DND-41 (cell line): ENCODE measurements at places on chromosomes 7 and 10.

DNA sequence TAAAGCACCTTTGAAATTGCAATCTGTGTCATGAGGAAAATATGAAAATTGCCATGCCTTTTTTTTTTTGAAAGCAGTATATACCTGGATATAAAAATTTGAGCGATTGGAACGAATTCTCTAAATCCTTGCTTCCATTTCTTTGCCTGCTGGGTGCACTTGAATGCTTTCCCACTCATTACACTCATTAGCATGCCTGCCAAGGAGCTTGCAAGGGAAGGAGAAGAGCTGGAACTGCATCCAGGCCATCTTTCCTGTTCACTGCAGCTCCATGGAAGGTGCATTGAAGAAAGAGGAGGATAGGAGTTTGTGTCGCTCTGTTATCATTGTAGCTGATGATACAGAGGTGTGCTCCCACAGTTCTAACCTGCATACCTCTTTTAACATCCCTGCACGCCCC, 102.4 kb upstream of the GJD4 start:
- DNase-seq: no peak

GRCh38 chr10:84348447-84348846, 20.1 kb downstream of the CCSER2 start:
- no peak for DNase-seq

GRCh38 chr7:45580053-45580872, 6.1 kb downstream of the ADCY1 start:
- no peak for DNase-seq

DNA sequence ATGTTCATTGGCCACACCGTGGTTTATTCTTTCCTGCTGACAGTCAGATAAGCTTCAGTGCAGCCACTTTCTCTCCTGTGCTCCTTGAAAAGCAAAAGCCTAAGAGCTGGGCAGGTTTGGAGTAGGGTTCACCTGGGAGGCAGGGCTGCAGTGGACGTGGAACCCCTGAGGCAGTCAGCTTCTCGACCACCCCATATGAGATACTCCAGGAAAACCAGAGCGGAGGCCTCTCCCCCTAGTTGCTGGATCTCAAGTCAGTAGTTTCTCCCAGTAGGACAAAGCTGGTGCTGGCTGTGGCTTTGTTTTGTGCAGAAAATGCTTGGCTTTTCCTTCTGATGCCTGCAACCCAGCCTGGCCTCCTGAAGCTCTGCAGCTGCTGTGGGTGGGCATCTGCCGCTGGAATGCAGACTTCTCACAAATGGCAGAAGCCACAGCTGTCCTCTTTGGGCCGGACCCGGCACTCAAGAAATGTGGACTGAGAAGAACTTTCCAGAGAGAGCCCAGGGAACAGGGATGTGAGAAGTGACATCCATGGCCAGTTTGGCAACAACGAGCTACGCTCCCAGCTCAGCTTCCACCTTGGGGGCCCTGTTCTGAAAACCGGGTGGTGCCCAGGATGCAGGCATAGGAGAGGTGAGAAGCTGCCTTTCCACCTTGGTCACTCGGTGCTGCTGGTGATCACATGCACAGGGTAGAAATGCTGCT, 276.6 kb upstream of the TCERG1L start:
- DNase-seq: no peak

DNA sequence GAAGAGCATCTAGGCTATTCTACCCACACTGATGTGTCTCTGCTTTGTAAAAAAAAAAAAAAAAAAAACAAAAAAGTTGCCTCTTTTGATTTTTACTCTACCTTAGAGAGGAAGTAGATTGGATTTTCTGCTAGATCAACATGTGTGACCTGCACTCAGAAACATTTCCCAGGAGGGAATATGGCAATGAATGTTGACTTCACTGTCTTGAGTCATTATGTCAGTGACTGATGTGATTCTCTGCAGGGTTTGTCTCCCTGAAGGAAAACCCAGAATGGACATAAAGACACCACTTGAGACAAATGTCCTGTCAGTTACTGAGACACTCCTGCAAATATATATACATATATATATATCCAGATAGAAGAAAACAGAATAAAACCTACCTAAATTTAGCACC, 370.3 kb downstream of the BMPER start:
- no peak for DNase-seq

DNA sequence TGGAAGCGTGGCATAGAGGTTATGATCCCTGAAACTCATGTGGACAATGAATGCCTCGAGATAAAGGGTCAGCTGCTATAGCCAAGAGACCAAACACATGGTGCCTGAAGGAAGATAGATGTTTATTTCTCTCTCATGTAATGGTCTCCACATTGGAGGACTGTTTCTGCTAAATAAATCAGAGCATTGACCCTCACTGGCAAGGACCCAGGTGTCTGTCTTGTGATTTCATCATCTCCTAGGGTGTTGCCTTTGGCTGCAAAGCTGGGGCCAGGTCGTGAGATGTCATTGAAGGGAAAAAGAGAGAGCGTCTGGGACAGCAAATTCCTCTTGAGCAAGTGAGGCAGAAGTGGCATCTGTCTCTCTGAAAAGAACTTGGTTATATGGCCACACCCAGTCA, 64.6 kb downstream of the JCAD start:
- DNase-seq: no peak

GRCh38 chr10:44982496-44982895, 3.9 kb upstream of the DEPP1 start:
- DNase-seq: no peak

DNA sequence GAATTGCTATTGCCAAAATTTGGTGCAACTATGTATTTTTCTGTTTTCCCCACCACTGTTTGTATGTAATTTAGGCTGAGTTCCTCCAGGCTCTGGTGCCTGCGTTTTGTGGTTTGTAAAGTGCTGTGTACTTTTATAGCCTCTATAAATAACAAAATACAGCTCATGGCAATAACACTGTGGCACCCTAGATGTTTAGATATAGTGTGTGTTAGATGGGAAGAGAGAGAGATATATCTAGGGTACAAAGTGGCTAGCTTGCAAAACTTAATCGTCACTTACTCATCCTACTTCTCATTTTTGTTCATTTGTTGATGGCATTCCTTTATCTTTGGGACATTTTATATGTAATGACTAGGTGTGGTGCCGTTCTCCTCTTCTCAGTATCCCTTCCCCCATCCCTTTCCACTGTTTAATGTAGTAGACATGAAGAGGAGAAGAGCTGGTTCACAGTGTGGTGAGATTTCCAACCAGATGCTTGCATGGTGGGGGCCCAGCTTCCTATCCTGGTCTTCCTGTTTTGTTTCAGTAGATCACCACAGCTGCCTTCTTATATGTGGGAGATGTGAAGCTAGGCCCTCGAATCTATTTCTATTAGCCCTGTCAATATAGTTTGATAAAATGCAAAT, 115.0 kb downstream of the SND1 start:
- DNase-seq: no peak

GRCh38 chr10:125984346-125984745, 88.0 kb downstream of the FANK1 start:
- no peak for DNase-seq

DNA sequence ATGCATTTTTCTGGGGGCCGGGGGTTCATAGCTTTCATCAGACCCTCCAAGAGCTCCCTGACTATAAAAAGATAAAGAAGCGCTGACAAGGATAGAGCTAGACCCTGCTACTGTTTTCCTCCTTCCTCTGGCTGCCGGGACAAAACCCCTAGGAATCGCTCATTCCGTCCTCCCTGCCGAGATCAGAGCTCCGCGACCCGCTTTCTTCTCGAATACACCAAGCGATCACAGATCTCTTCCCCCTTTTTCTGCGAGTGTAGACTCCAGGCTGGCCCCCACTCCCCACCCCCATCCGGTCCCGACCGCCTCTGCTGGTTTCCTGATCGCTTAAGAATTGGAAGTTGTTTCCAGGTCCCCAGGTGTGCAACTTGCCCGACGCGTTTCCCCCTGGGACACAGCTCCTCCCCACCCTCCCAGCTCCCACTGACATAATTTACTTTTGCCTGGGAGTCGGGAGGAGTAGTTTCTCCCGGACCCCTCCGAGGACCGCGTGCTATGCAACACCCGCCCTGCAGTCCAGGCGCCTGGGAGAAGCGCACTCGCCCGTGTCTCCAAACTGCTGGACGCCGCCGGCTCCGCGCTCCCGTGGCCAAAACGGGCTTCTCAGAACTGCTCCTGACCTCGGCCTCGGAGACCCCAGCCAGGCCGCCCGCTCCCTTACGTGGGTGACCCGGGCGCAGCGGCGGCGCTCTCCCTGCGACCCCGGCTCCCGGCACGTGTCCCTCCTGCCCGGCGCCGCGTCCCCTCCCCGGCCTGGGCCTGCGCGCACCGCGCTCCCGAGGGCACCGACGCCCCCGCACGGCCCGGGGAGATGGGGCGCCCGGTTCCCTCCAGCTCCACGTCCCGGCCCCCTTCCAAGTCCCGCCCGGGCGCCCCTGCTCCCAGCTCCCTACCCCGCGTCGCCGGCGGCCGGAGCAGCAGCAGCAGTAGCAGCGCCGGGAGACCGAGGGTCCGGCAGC, 552 bp downstream of the IL15RA start:
- DNase-seq: peak; percentile 62

DNA sequence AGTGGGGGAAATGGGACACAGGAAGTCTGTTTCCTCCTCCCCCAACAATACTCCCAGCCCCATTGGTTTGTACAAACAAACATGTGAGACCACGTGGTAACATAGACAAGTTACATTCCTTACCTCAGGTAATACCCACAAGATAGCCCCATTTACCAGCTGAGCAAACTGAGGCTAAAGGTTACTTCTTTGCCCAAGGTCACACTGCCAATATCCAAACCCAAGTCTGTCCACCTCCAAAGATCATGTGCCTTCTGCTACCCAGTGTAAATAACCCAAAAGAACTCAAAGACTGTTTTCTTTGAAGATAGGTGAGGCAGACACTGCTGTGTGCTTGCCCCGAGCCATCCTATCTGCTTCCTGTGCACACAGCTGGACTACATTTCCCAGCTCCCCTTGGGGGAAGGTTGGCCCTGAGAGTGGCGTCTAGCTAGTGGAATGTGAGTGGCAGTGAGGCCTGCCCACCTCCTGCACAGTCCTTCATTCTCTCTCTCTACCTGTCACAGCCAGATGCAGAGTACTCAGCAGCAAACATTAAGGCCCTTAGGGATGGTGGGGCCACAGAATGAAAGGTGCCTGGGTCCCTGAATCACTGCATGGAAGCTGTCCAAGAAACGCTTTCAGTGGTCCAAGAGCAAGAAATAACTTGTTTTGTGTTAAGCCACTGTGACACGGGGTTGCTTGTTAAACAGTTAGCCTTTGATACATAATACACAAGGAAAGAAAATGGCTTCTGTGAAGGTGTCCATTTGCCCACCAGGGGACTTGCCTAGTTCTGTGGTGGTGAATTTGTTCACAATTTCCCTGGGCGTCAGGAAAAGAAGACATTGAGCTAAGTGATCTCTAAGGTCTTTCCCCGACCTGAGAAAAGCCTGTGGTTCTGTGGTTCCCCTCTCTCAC, 257.7 kb upstream of the NFE2L3 start:
- peak; percentile 39 for DNase-seq

DNA sequence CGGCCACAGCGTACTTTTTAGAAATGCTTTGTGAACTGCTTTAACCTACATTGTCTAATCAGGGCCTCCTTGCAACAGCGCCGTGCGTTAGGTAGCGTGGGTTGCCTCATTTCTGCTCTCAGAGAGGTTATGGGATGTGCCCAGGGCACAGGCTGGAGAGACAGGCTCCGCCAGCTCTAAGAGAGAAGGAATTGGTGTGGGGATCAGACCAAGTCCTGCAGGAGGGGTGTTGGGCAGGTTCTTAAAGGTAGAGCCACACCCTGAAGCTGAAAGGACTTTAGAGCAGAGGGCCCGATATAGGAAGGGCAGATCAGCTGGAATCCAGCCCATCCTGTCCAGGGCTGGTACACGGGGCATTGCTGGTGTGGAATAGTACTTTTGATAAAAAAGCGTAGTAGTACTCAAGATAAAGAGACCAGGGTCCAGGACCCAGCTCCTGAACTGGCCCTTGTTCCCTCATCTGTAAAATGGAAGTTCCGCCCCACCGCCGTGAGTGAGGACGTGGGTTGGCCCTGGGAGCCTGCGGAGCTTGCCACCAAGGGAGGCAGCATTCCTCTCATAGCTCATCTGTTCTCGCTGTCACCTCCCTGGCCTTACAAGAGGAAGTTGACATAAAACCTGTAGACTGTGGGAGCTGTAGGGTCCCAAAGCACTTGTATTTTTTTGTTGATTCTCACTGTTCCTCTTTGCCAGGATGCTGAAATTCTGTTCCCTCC, 37.2 kb downstream of the TMEM120A start:
- no peak for DNase-seq

DNA sequence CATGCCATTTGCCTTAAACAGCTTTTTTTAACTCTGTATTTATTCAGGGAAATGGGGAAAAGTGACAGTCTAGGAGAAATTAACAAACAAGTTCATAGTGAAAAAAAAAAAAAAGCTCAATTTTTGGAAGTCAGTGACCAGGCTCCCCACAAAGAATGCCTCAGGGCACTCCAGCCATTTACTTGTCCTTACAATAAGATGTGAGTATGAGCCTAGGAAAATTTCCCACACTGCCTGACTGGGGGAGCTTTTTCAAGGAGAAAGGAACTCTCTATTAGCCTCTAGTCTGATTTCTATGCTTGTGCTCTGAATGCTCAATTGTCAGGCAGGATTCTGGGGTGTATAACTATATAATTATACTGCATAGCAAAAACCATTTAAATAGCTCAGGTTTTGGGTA, 74.9 kb upstream of the NRBF2 start:
- no peak for DNase-seq

GRCh38 chr10:18294633-18295032, 154.4 kb downstream of the CACNB2 start:
- no peak for DNase-seq

DNA sequence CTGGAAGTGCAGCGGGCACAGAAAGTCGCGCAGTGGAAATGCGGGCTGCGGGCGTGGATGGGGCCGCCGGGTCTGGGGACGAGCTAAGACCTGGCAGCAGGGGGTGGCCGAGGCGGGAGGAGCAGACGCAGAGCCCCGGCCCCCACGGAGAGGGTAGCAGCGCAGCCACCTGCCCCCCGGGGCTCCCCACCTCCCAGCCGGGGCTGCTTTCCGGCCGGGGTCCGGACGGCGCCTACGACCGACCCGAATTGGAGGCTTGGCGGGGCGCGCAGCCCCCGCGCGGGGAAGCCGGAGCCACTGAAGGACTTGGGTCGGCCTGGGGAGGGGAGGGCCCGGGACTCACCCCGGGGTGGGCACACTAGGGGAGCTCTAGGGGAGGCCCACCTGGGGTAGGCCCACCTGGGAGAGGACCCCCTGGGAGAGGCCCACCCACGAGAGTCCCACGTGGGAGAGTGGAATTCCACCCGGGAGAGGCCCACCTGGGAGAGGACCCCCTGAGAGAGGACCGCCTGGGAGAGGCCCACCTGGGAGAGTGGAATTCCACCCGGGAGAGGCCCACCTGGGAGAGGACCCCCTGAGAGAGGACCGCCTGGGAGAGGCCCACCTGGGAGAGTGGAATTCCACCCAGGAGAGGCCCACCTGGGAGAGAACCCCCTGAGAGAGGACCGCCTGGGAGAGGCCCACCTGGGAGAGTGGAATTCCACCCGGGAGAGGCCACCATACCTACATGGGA, 854 bp upstream of the CFAP46 start:
- DNase-seq: no peak
